ENCODE measurements at places on chromosomes 7 and 10.

DNA sequence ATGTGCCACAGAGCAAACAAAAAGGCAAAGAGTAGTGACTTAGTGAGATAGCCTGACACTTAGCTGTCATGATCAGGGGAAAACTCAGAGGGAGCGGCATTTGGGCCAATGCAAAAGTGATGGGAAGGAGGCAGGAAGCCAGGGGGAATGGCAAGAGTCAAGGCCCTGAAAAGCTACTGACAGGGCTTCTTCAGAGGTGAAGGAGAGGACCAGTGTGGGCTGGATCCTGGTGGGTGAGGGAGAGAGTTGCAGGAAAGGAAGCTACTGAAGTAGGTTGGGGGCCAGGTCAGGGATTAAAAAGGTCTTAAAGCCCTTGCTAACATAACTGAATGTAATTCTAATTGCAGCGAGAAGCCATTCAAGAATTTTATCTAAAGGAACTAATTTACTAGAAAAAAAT lies 117.0 kb downstream of the AASS start:
- DNase-seq, result no peak

DNA sequence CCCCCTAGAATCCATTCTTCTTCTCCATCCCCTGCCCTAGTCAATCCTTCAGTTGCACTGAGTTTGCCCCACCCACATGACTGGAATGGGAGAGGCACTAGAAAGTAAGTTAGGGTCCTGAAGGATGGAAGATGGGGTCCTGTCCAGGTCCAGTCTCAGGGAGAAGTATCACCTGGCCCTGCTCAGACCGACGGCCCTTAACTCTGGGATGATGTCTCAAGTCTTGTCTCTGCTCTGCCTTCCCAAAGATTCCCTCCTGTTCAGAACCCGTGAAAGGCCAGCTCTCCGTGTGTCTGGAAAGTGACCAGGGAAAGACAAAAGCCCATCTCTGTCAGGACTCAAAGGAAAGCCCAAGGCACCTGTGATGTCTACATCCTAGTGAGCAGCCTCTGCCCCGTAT lies 88.8 kb downstream of the OAT start:
- no peak for DNase-seq

GRCh38 chr10:48745662-48746245 lies 61.1 kb downstream of the WDFY4 start:
- no peak for DNase-seq

DNA sequence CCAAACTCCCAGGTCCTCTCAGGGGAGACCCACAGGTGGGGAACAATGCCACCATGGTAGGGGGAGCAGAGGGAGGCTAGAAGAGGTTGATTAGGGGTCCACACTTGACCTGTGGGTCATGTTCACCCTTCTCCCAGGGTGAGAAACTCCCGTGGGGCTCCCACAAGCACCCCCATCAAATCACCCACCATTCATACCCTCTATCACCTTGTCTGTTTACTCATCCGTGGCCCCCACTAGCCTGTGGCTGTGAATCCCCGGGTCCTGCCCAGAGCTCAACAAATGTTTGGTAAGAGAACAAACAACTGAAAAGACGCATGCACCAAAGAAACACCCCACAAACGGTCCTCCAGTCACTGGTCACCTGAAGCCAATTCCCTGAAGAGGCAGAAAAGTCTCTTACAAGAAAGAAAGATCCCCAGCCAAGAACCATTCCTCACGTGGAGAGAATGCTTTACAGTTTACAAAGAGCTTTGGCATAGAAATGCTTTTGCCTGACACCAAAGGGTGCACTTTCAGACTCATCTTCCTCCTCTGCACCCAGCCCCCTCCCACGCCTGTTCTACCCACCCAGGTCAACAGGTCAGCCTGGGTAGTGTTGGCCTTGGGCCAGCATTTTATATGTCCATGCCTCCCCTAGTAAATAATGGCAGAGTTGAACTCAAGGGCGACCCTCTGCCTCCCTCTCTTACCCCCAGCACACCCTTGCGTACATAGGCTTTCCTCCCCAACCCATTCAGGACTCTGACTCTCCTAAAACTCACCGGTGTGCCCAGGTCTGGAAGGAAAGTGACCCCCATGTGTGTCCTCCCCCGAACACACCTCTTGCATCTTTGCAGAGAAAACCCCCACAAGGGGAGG lies 1.9 kb downstream of the ZCCHC24 start:
- DNase-seq, result no peak

DNA sequence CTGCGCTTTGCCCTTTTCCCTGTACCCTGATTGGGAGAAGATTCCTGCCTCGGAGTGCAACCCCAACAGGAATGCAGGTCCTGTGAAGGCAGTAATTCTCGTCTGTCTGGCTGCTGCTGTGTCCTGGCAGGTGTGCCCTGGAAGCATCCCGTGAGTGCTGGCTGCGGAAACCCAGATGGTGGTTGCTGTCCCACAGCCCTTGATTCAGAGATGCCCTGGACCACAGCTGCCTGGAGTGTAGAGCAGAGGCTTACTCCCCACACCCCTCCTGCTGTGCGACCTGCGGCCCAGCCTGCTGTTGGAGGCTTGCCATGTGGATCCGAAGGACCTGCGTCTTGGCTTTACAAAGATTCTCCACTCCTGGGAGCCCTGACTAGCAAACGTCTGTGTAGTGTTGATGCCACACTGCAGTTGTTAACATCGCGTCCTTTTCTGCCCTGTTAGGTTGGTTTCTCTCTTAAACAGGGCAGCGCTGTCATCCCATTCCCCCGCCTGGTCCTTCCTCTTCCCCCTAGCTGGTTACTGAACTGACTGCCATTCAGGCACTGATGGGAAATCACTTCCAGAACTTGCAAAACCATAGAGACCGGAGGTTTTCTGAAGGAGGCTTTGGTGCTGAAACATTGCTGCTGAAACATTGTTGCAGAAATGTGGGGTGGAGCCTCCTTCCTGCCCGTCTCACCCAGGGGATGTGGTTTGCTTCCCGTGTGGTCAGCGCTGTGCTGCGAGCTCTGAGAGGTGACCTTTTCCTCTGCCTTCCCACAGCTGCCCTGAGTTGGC lies 53.3 kb downstream of the DNAJB6 start:
- no peak for DNase-seq

DNA sequence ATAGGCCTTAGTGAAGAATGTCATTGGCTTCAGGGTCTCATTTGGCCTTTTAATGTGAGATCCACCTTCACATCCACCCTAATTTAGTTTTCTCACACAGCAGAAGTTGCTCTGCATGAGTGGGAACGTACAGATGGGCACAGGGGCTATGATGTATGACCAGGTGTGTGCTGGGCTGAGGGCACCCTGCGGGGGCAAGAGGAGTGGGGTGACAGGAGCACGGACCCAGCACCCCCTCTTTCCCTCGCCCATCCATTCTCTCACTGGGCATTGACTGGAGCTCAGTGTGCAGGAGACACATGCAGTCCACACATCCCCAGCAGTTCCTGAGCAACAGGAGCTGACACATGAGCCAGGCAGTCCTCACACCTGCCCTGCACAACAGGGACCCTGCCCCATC lies 95.1 kb upstream of the PPP2R2D start:
- DNase-seq, result no peak

DNA sequence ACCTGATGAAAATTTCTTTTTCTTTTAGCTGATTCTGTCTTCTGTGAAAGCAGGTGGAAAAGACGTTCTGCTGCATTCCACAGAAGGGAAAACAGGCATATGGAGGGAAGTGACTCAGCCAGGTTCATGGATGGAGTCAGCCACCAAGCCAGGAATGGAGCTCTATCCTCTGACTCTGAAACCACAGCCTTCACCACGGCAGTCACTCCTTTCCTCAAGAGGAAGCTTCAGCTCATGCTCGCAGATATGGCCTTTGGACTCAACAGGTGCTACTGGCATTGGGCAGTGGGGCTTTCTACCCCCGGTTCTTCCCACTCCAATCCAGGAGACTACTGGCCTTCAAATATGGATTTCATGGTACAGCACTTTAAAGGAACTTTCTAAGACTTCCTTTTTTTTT lies 11.5 kb upstream of the PLAU start:
- DNase-seq, result peak; percentile 92

- DNase-seq, result no peak
Measured at GRCh38 chr10:24149640-24150039, 59.3 kb upstream of the KIAA1217 start.

- no peak for DNase-seq
Measured at GRCh38 chr10:130189608-130190054, 53.4 kb downstream of the GLRX3 start.

- DNase-seq, result no peak
Measured at GRCh38 chr7:28423918-28424514, 11.7 kb downstream of the CREB5 start.

GRCh38 chr7:81014266-81014665 lies 95.4 kb upstream of the SEMA3C start:
- DNase-seq, result no peak

GRCh38 chr10:77522268-77522809 lies 115.3 kb downstream of the KCNMA1 start:
- no peak for DNase-seq

- no peak for DNase-seq
Measured at GRCh38 chr10:6229746-6230145, 27.0 kb downstream of the PFKFB3 start.

DNA sequence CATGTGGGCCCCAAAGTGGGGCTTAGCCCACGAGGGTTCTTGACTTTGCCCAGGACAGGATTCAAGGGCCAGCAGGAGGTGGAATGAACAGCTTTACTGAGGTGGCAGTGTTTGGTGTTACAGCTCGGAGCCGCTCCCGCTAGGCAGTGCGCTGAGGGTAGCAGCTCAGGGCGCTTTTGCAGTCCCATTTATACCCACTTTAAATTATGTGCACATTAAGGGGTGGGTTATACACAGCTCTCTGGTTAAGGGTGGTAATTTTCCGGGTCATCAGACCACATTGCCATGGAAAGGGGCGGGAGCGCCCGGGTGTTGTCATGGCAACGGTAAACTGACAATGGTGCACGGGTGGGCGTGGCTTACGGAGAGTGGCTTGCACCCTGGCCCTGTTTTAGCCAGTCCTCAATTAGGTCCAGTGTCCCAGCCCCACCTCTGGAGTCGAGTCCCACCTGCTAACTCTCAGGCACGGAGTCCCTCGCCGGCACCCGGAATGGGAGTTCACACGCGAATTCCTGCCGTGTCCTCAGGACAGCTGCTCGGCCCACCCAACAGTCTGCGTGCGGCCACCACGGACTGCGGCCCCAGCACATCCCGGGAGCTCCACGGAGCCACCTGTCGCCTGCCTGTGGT lies 58.2 kb upstream of the PDGFA start:
- DNase-seq, result no peak

DNA sequence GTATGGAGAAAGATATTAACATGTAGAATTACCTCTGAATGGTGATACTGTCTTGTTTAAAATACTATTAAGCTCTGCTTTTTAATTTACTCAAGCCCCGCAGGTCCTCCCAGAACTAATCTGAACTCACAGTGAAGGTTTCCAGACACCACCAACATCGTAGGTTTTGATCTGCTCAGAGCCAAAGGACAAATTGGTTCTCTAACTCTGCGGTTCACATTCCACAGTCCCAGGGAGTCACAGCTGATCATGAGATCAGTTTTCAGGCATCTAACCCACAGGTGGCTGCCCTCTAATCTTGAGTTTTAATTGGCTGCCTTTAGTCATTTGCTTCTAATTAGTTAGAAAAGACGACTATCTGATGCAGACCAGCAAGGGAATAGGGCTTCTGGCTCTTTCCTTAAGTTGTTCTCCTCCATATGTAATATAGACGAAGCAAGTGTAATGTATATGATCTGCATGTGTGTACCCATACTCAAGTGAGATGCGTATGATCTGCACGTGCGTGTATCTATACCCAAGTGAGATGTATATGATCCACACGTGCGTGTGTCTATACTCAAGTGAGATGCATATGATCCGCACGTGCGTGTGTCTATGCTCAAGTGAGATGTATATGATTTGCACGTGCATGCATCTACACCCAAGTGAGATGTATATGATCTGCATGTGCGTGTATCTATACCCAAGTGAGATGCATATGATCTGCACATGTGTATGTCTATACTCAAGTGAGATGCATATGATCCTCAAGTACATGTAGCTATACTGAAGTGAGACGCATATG lies 331.5 kb upstream of the NPVF start:
- no peak for DNase-seq

DNA sequence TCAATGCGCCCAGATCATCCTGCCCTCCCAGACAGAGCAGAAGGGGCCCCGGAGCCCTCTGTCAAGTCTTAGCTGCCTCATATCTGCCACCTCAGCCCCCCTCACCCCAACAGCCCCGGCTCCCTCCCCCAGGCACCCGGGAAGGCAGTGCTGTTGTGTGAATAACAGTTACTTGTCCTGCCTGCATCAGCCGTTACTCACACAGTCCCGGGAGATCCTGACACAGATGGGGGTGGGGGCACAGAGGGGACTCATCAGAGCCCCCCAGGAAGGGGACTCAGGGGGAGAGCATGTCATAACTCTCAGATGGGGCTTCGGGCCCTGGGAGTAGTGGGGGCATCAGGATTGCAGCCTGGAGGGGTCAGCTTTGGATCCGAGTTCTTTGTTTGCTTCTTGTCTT lies 12.4 kb upstream of the SERPINE1 start:
- DNase-seq, result no peak

GRCh38 chr7:54985426-54986330 lies 33.1 kb upstream of the EGFR start:
- peak; percentile 9 for DNase-seq

DNA sequence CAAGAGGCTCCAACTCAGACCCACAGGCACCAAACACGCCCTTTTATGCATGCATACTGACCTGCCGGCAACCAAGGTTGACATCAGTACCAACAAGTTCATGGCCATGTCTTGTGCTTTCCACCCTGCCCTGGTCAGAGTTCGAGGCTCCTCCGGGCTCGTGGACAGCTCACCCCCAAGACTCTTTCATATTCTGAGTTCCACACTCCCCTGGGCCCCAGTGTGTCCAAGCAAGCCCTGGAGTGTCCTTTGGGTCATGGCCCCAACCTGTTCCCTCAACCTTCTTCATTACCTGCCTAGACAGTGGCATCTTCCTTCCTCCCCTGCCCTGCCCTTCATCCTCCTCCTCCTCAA lies 40.5 kb downstream of the HIF1AN start:
- no peak for DNase-seq

- peak; percentile 48 for DNase-seq
Measured at GRCh38 chr10:118568327-118568848, 27.1 kb downstream of the PRLHR start.

DNA sequence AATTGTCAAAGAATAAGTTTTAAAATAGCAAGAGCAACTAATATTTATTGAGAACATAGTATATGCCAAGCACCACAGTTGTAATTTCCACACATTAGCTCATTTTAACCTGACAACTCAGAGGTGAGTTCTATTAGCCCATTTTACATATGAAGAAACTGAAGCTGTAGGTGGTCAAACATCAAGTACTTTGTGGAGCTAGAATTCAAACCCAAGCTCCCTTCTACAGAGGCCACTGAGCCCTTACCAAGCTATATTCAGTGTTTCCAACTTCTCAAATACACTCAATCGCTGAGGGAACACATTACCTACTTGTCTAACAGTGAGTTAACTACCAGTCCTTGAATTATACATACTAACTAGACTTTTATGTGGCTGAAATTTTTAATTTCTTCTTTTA lies 236.6 kb downstream of the PARD3 start:
- DNase-seq, result no peak

GRCh38 chr10:125175807-125176206 lies 15.4 kb upstream of the CTBP2 start:
- DNase-seq, result no peak

- DNase-seq, result no peak
Measured at GRCh38 chr7:157743781-157744525, 407.1 kb downstream of the DNAJB6 start.

GRCh38 chr10:28294809-28295208 lies 8.1 kb downstream of the MPP7 start:
- DNase-seq, result no peak

All from astrocyte of the cerebellum (primary cell).